ENCODE measurements at places on chromosomes 1 and 21.

DNA sequence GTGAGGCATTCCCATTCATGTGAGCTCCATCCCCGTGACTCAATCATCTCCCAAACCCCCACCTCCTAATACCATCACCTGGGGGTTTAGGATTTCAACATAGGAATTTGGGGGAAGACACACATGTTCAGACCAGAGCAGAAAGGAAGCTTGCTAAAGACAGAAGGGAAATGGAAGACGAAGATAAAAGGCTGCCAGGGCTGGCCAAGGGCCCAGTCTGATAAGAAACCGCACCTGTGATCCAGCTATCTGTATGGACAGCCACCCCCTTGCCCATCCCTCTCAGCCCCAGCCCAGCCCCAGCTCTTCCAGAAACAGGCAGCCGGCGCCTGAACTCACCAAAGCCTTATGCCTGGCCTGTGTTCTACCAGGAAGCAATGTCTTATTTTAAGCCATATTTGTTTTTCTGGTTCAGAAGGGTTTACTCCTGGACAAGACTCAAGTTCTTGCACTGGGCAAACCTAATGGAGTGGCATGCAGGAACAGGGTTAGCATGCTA lies 198.4 kb upstream of the VAMP3 start:
- DNase-seq: no peak

DNA sequence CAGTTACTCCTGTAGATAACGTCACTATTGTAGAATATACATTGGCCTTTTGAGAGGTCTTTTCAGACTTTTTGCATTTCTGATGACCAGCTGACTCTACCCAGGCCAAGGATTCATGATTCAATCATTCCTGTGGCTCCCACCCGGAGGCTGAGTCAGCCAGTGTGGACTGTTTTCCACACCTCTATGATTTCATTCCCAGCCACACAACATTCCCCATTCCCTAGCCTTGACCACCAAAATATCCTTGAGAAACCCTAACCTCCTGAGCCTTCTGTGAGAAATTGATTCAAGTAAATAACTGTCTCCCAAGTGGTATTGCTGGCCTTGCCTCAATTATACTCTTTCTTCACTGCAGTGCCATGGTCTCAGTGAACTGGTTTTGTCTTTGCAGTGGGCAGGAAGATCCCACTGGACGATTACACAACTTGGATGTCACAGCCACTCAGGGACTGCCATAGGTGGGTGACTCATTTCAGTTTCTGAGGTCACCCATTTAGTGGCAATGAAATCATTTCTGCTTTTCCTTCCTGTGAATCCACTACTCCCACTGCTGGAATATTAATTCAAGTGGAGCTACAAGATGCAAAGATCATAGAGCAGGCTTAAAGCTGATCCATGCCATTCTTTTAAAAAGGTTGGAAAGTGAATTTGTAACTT lies 518.6 kb upstream of the ZP4 start:
- DNase-seq: no peak

DNA sequence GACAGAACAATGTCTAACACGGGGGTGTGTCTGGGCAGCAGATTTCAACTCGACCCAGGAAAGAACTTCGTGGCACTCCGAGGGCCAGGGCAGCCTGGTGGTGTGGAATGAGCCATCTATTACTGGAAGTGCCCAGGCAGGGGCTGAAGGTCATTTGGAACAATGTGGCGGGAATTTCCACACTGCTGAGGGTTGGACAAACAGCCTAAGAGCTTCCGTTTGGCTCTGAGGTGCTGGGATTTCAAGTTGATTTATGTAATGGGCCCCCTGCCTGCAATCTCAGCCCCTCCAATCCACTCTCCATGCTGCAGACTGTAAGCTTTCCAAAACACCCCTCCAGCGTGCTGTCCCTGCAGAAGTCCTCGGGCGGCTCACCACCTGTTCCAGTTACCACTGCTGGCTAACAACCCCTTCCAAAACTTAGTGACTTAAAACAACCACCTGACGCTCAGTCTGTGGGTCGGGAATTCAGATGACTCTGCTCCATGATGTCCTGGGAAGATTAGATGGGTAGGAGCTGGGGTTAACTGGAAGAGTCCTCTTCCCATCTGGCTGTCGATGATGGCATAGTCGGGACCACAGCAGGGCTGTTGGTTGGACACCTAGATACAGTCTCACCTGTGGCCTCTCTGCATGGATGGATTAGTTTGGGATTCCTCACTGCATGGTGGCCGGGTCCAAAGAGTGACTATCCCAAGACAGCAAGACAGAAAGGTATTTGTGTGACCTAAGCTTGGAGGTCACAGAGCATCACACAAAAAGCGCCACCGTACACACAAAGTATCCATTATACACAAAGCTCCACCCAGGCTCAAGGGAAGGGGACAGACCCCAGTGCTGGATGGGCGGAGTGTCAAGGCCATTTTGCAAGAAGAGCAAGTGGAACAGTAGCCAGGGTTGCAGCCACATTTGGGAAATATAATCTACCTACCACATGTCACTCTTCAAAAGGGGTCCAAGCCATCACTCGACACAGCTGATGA lies 89.7 kb upstream of the IFFO2 start:
- DNase-seq: no peak

- DNase-seq: no peak
Measured at GRCh38 chr1:43348809-43349593, 9.8 kb upstream of the CDC20 start.

DNA sequence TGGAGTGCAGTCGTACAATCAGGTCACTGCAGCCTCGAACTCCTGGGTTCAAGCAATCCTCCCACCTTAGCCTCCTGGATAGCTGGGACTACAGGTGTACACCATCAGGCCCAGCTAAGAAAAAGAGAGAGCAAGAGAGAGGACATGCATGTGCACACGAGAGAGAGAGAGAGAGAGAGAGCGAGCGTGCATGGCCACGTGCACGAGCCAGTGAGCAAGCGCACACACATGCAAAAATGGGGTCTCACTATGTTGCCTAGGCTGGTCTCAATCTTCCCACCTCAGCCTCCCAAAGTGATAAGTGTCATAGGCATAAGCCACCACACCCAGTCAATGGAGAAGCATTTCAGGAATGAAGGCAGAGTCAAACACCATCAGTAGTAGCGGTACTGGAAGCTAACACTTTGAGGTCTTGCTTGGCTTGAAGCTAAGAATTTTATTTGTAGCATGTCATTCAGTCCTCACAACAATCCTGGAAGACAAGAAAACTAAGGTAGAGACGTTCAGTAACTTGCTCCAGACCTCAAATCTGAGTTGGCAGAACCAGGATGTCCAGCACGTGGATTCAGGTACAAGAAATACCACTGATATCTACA lies 14.5 kb downstream of the GNB1 start:
- no peak for DNase-seq

DNA sequence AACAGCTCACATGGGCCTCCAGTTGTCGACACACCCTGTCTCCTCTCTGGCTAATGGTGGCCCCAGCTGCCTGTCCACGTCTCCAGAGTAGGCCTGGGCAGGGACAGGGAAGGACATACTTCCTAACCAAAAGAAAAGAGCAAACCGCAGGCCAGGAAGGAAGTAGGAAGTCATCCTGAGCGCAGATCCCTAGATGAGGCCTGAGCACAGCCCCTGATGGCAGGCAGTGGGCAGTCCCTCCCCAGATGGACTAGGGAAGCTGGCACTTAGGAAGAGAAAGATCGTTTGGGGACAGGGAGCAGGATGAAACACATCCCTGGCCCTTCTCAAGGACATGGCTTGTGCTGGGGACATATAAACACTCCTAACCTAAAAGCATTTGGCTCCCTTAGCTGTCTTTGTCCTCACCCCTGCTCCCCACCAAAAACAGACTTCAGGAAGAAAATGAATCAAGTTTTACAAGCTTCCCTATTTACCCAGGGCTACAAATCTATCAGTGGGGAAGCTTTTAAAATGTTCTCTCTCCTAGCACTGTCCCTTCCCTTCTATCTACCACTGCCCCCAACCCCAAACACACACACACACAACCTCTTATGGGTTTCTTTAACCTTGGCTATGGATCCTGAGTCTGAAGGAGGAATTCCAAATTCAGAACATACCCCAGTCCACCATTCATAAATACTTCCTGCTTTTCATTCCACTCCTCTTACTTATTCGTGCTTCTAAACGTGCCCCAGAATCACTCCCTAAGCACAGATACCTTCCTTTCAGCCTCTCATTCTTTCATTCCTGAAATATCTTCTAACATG lies 21.1 kb downstream of the SSBP3 start:
- no peak for DNase-seq

GRCh38 chr1:7670334-7671145 lies 100.6 kb upstream of the VAMP3 start:
- peak; percentile 5 for DNase-seq

DNA sequence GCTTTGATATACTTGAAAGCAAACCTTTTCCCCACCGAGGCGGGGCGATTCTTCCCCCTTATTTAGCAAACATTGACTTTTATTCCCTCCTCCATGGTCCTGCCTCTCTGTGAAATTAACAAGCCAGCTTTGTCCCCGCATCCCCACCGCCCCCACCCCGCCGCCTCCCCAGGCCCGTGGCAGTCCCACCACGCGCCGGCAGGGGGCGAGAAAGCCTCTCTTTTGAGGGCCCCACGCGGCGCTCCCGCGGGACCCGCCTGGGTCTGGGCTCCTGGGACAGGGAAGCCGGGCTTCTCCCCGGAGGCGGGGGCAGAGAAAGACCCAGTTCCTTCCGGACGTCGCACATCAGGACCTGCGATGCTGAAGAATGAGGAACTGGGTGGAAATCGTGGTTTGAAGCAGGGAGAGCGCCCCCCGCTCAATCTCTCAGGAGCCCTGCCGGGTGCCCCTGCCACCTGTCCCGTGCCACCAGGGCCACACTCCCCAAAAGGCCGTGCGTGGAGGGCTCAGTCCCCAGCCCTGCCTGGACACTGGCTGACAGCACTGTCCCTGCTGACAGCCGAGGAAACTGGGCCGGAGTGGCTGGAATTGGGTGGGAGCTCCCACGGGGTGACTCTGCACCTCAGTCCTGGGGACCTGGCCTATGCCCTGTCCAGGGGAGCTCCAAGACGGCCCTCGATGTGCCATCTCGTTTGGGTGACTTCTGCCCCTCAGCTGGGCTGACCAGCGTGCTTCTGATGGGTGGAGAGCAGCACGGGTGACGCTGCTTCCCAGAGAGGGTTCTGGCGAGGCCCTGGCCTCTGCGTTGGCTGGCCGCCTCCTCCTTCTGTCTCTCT lies 8.6 kb upstream of the ACTRT2 start:
- no peak for DNase-seq

GRCh38 chr1:33182401-33182841 lies 578 bp upstream of the TRIM62 start:
- DNase-seq: peak; percentile 93

DNA sequence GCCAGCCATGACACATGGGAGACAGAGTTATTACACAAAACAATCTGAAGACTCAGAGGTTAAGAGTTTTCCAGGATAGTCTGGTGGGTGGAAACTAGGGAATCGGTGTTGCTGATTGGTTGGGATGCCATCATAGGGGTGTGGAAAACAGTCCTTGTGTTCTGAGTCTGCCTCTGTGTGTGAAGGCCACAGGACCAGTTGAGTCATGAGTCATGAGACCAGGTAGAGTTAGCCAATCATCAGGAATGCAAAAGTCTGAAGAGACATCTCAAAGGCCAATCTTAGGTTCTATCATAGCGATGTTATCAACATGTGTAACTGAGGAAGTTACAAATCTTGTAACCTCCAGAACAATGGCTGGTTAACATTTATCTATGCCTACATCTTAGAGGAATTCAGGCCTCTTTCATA lies 49.7 kb upstream of the NEK7 start:
- no peak for DNase-seq

DNA sequence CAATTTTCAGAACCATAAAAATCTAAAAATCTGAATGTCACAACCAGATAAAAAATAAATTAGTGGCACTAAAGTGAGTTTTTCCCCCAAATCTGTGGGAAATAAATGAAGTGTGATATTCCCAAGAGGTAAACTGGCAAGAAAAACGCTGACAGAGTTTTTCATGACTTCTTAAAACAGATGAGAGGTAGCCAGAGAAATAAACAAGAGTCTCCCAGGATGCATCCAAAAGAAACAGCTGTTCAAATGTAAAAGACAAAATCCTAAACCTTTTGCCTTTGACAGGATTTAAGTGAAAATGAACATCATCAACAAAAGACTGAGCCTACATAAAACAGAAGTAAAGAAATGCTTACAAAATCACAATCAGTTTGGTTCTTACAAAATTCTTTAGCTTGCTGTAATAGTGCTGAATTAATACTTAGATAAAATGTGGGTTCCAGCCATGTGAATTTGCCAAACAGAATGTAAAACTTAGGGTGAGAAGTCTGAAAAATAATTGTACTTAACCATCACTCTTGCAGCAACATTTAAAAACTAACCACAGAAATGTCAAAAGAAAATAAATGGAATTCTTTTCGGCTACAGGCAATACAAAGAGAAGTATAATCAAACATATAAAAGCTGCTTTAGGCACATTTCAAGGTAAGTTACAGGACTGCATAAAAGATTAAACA lies 133.6 kb downstream of the EIF4G3 start:
- DNase-seq: no peak

- no peak for DNase-seq
Measured at GRCh38 chr1:38173848-38174247, 127.3 kb upstream of the POU3F1 start.

GRCh38 chr1:36154335-36154734 lies 1.6 kb upstream of the MAP7D1 start:
- DNase-seq: no peak

DNA sequence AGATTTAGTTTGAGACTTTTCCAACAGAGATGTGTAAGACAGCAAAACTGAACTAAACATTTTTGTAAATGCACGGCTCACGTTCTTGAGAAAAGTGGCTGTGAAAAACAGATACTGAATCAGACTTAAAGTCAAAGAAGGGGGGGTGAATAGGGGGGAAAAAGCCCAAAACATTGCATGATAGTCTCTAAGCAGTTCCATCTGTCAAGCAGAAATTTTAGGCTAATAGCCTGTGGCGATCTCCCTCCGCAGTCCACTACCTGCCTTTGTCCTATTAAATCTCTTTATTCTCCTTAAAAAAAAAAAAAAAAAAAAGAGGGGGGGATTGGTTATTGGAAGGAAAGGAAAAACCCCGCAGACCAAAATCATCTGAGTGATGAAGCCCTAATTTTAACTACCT lies 217.6 kb upstream of the NFIA start:
- no peak for DNase-seq

GRCh38 chr1:235920596-235921375 lies 54.1 kb upstream of the LYST start:
- DNase-seq: no peak

DNA sequence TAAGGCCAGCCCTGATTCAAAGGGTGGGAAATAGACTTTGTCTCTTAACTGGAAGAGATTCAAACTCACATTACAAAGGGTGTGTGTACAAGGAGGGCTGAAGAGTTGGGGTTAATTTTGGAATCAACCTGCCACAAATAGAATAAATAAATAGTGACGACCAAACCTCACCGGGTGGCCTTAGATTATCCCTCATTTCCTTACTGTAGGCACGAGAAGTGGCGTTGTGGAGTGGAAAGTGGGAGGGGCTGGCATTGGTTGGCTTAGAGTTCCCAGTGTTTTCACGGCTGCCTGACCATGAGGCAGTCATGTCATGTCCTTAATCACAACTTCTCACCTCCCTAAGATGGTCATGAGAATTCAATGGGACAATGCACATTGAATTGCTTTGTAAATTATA lies 21.3 kb upstream of the RUNX1 start:
- no peak for DNase-seq

Measured in skin of body (tissue), 3 donors.